Heart left ventricle (tissue), 16 donors: ENCODE measurements at places on chromosomes 13 and 19. TPM values are rescaled to one million over a fixed set of nuclear protein-coding genes. Genes with fewer than 3 reads are reported as not detected.
A peak's percentile ranks its signal among the peaks of the same experiment; 100 is the strongest.

GRCh38 chr19:10315335-10316214, at the start of gene FDX2:
Gene FDX2, minus strand, starts transcription at chr19:10316015. Its CDS starts 19 bp downstream, at chr19:10315996.
- no peaks in the 10 kb centered on the region for H3K27me3 ChIP-seq
- peaks cover 47% of the 10 kb centered on the region for H3K36me3 ChIP-seq
- peak within 1 kb of the TSS; percentile 24 for H3K27ac ChIP-seq
- H3K4me3 ChIP-seq = peak within 1 kb of the TSS; percentile 91

GRCh38 chr13:18993884-18994660, 187.6 kb downstream of the TUBA3C start:
- DNase-seq = no peak
- no peak overlapping the region for H3K4me3 ChIP-seq
- no peaks in the 10 kb centered on the region for H3K36me3 ChIP-seq
- H3K27me3 ChIP-seq = no peaks in the 10 kb centered on the region

- H3K27ac ChIP-seq = peak within 1 kb of the TSS; percentile 54
- no peaks in the 10 kb centered on the region for H3K4me1 ChIP-seq
- H3K36me3 ChIP-seq = peaks cover 3% of the 10 kb centered on the region
Measured at GRCh38 chr19:2015608-2015950, at the start of gene BTBD2. Gene BTBD2, minus strand, starts transcription at chr19:2015714. Its CDS starts 11 bp downstream, at chr19:2015703.

- H3K4me3 ChIP-seq = no peak overlapping the region
- H3K27me3 ChIP-seq = no peaks in the 10 kb centered on the region
- DNase-seq = no peak
- no peak overlapping the region for H3K27ac ChIP-seq
- H3K36me3 ChIP-seq = no peaks in the 10 kb centered on the region
- H3K4me1 ChIP-seq = no peaks in the 10 kb centered on the region
Measured at GRCh38 chr13:71803066-71803465, 63.9 kb downstream of the DACH1 start.

- H3K27me3 ChIP-seq = no peaks in the 10 kb centered on the region
- peak overlapping the region; percentile 84 for H3K27ac ChIP-seq
- H3K36me3 ChIP-seq = no peaks in the 10 kb centered on the region
- peak; percentile 44 for DNase-seq
Measured at GRCh38 chr13:33349288-33349985, 63.9 kb upstream of the STARD13 start.

DNA sequence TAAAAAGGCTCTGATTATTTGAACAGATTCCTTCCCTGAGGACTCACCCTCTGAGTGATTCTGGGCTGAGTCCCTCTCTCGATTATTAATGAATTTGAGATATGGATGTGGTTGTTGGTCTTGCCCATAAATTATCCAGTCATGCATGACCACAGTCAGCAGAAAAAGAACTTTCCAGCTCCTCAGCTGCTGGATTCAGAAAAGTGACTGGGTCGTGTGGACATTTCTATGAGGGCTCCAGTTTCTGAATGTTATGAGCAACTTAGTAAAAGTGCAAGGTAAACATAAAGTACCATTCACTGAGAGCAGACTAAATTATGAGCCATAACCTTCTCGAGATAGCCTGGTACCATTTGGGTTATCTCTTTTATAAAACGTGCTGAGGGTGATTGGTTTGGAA, 100.1 kb upstream of the CLDN10 start:
- H3K36me3 ChIP-seq = no peaks in the 10 kb centered on the region
- H3K27me3 ChIP-seq = no peaks in the 10 kb centered on the region
- H3K27ac ChIP-seq = no peak overlapping the region

DNA sequence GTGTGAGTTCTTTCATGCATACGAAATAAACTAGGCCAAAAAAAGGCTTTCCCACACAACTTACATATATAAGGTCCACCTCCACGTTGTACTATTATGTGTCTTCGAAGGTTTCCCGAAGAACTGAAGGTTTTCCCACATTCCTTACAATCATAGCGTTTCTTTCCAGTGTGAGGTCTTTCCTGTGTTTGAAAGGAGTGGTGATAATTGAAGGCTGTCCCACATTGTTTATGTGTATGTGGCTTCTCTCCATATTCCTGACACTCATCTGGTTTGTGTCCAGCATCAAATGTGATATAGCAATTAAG, 14.6 kb downstream of the ZNF442 start:
- H3K4me3 ChIP-seq = no peak overlapping the region
- H3K27ac ChIP-seq = no peak overlapping the region
- peaks cover 64% of the 10 kb centered on the region for H3K36me3 ChIP-seq
- no peaks in the 10 kb centered on the region for H3K4me1 ChIP-seq

GRCh38 chr13:94749162-94749561, 36.8 kb upstream of the SOX21 start:
- no peaks in the 10 kb centered on the region for H3K36me3 ChIP-seq
- no peak for DNase-seq
- H3K4me1 ChIP-seq = no peaks in the 10 kb centered on the region
- no peaks in the 10 kb centered on the region for H3K27me3 ChIP-seq
- no peak overlapping the region for H3K27ac ChIP-seq

- DNase-seq = peak; percentile 77
- H3K27ac ChIP-seq = peak overlapping the region; percentile 41
- peaks cover 13% of the 10 kb centered on the region for H3K36me3 ChIP-seq
- no peaks in the 10 kb centered on the region for H3K27me3 ChIP-seq
Measured at GRCh38 chr13:113839536-113840204, 24.2 kb downstream of the GAS6 start.

DNA sequence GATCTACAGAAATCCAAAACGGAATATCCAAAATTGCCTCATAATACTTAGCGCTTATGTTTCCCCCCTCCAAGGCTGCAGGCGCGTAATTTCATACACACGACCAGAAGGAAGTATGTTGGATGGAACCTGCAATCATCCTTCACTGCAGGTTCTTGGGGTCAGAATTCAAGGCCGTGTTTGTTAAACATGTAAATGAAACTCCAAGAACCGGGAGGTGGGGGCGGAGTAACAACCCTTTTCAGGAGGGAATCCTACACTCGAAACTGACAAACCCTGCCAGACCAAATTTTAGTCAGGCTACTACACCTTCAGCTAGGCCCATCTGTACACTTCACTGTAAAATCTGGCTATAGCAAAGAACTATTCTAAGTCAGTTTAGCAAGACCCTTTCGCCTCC, 1.3 kb downstream of the ZNF607 start:
- no peak for DNase-seq
- H3K36me3 ChIP-seq = no peaks in the 10 kb centered on the region
- peak overlapping the region; percentile 95 for H3K4me3 ChIP-seq

- no peaks in the 10 kb centered on the region for H3K27me3 ChIP-seq
- no peak overlapping the region for H3K4me3 ChIP-seq
- peak overlapping the region; percentile 13 for H3K27ac ChIP-seq
Measured at GRCh38 chr13:31225998-31226675, 26.4 kb downstream of the B3GLCT start.

FCAR gene
- total RNA-seq = not detected

SLITRK1 gene
- not detected for total RNA-seq

WDR88 gene
- total RNA-seq = not detected

PLVAP gene
- total RNA-seq = 9.2 TPM

ZNF701 gene
- 26.6 TPM for total RNA-seq
